Mucosa of descending colon (tissue), 3 donors: ENCODE measurements at places on chromosomes 4 and X. TPM values are rescaled to one million over a fixed set of nuclear protein-coding genes. Genes with fewer than 3 reads are reported as not detected.

DNA sequence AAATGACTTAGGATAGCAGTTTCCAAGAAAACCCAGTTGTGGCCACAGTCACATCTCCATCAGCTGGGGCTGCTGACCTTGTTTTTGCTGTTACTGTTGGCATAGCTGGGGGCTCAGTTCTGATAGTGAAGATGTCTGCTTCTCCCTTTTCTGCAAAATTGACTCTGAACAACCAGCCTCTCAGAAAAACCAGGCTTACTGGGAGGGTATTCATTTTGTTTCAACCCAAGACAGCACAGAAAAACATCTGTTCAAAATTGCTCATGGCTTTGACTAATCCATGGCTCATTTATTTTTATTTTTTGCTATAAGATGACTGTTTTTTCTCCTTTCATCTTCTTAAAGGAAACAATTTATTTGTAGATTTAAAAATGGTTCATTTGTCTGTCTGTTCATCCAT is 53.1 kb downstream of the RASL11B start:
- DNase-seq = no peak

DNA sequence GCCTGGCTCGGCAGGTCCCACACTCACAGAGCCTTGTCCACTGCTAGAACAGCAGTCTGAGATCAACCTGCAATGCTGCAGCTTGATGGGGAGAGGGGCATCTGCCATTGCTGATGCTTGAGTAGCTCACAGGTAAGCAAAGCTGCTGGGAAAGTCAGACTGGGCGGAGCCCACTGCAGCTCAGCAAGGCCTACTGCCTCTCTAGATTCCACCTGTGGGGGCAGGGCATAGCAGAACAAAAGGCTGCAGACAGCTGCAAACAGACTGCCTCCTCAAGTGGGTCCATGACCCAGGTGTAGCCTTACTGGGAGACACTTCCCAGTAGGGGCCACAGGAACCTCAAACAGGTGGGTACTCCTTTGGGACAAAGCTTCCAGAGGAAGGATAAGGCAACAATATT is 110.6 kb upstream of the ADAMTS3 start:
- DNase-seq = no peak

GRCh38 chr4:55363691-55364351 is 17.8 kb downstream of the SRD5A3 start:
- DNase-seq = no peak

DNA sequence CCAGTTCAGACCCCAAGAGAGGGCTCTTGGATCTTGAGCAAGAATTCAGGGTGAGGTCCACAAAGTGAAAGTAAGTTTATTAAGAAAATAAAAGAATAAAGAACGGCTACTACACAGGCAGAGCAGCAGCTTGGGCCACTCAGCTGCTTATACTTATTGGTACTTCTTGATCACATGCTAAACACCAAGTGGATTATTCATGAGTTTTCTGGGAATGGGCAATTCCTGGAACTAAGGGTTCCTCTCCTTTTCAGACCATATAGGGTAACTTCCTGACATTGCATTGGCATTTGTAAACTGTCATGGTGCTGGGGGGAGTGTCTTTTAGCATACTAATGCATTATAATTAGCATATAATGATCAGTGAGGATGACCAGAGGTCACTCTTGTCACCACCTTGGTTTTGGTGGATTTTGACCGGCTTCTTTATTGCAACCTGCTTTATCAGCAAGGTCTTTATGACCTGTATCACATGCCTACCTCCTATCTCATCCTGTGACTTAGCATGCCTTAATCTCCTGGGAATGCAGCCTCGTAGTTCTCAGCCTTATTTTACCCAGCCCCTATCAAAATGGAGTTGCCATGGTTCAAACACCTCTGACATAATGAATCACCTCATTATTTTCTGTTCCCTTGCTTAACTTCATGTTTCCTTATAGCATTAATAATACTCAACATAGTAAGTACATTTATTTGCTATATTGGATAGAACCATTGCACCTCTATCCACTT is 476.3 kb downstream of the DTHD1 start:
- no peak for DNase-seq

The MAGEA12 gene
- not detected for total RNA-seq

DNA sequence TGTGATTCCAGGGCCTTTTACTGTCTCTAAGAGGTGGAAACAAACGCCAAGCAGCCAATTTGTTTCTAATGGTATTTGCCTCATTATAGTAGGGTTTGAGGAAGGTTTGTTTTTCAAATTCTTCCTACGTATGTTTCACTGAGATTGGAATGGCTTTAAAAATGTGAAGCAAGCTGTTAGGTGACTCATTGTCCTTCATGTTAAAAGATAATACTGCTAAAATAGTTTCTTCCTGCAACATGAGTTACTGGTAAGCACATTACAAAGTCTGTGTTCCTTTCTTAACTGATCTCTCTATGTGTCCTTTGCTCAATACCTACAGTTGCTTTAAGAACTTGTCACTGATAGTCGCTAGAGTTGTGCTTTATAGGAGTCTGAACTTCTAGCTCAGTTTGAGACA is 1183.9 kb downstream of the RPA4 start:
- no peak for DNase-seq

The OSTC gene
- total RNA-seq = 75.0 TPM

GRCh38 chr4:78766026-78766425 is 10.1 kb upstream of the BMP2K start:
- DNase-seq = no peak

The DCLK2 gene
- total RNA-seq = 11.8 TPM

- no peak for DNase-seq
Measured at GRCh38 chrX:112636951-112637581, 42.7 kb downstream of the LHFPL1 start.

- DNase-seq = no peak
Measured at GRCh38 chr4:42142591-42142990, 9.9 kb downstream of the BEND4 start.

DNA sequence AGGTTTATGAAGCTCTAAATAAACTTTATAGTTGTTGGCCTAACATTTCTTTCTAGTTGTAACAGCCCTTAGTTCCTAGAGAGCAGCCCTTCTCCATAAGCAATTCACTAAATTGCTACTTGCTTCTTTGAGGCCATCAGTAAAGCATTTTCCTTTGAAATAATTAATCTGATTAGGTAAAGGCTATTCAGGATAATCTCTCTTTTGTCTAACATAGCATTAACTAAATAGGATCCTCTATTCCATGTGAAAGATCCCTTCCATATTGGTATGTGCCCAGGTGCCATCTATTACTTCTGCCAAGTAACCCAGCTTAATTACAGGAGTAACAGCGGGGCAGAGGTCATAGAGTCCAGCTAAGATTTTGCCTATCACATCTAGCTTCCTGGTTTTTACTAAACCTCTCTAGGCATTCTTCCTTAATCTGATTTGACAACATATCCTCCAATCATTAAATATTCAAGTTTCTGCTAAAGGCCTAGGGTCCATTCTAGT is 1408.0 kb downstream of the PCDH18 start:
- no peak for DNase-seq

GRCh38 chr4:166512267-166512666 is 639.2 kb downstream of the TLL1 start:
- DNase-seq = no peak

The SPIN2A gene
- 1.2 TPM for total RNA-seq

The TMEM129 gene
- total RNA-seq = 55.6 TPM

- DNase-seq = no peak
Measured at GRCh38 chr4:151718984-151719955, 41.5 kb downstream of the GATB start.

GRCh38 chrX:107669261-107669660 is 41.0 kb downstream of the PRPS1 start:
- DNase-seq = no peak

- DNase-seq = peak; percentile 7
Measured at GRCh38 chr4:109432696-109433095, 919 bp upstream of the SEC24B start.

DNA sequence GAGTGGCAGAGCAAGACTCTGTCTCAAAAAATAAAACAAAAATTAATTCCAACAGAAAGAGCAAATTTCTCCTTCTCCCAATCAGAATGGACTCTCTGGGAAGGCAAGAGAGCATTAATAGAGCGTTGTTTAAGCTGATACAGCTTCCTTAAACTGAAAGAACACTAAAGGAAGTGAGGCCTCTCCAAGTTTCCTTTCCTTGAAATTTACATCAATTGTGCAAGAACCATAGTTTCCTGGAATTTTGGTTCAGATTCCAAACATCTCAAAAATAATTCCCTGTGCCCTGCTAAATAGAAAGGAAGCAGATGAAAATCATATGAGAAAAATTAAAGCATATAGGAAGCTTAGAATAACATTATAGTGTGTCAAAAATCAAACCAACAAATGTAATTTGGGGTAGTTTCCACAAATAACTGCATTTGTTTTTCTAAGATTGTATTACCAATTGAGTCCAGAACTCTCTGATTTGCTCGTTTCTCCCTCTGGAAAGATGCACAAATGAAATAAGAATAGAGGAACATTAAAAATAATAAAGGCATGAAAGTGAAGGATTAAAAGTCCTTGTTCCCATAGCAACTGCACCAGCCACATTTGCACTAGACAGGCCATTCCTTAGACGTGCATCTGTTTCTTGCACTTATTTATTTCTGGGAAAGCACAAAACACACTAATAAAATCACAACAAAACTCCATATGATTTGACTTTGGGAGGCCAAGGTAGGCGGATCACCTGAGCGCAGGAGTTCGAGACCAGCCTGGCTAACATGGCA is 3.7 kb upstream of the FAM241A start:
- DNase-seq = no peak

GRCh38 chrX:88613338-88613737 is 133.7 kb upstream of the CPXCR1 start:
- DNase-seq = no peak

The NRK gene
- 2.4 TPM for total RNA-seq
